ENCODE measurements at places on chromosomes 6 and 20.

GRCh38 chr6:2158596-2159271 is 86.7 kb downstream of the GMDS start:
- no peak for DNase-seq

DNA sequence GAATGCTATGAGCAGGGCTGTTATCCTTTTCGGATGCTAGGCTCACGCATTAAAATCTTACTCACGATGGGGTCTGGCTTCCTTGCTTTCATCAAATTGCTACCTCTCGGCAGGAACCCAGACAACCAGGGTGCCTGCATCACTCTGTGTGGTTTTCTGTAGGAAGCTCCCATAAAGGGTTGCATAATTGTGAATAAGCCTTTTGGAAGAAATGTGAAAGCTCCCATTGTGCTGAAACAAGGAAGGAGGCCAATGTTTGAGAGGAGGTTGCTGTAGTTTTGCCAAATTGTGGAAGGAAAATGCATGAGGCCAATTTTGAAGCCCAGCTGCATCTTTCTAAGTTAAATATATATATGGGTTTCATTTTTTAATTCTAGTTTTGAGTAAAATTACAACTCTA is 615.5 kb downstream of the C6orf118 start:
- no peak for DNase-seq

GRCh38 chr6:136922685-136923006 is 545 bp downstream of the SLC35D3 start:
- no peak for DNase-seq

DNA sequence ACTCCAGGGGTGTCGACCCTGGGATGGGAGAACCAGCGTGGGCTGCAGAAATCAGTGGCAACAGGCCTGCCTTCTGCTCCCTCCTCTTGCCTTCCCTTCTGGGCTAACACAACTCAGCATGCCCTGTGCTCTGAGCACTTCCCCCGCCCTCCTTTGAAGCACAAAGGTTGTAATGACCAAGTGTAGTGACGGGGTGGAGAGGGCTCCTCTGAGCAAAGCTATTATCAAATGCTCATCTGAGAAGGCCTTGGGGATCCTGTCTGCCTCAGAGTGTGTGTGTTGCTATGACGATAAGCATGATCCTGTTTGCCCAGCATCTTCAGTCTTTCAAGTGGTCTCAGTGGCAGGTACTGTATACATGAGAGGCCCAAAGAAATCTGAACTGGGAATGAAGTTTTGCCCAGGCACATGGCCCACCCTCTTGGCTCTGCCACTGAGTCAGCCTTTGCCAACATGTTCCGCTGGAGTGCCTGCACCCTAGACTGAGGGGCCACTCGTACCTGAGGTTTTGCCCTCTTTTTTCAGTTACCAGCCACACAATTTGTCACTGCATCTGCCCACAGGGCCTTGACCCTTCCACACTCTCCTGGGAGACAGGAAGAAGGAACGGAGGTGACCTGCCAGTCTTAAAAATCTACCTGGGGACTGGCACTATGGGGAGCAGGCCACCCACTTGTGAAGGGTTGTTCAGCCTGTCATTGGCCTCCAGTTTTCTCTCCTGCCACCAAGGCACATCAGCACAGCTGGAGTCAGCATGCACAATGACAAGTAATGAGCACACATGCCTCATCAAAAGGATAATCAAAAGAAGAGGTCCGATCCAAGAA is 74.5 kb downstream of the GFOD1 start:
- DNase-seq, result no peak

DNA sequence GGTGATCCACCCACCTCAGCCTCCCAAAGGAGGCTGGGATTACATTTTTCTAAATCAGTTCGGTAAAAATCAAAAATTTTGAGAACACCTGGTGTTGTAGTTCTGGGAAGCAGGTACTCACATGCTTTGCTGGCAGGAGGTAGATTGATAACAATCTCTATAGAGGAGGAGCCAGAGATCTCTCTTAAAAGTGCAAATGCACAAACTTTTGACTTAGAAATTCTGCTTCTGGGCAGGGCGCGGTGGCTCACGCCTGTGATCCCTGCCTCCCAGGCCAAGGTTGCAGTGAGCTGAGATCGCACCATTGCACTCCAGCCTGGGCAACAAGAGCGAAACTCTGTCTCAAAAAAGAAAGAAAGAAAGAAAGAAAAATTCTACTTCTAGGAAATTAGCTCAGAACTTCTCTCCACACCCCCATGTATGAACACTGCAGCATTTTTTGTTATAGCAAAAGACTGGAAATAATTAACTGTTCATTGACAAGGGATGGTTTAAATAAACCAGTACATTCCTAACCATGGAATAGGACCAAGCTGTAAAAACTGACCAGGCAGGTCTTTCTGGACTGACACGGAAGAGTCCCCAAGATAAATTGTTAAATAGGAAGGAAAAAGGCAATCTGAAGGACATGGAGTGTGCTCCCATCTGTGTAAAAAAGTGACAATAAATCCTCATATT is 14.4 kb upstream of the TRIB3 start:
- no peak for DNase-seq

DNA sequence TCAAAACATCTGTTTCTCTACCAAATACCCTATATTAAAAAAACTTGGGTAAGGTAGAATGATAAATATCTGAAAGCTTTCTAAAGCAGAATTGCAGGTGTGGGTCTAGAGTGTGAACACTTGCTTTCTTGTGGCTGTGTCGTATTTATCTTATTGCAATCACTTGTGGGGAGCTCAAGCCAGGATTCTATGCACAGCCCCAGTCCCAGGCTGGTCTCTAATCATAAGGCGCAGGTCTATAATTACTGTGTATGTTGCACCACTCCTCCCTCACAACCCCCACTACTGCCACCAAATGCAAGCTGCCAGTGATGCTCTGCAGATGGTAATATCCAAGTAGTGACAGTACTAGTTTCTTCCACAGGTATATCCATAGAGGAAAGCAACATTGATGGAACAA is 2.2 kb upstream of the E2F3 start:
- DNase-seq, result no peak

DNA sequence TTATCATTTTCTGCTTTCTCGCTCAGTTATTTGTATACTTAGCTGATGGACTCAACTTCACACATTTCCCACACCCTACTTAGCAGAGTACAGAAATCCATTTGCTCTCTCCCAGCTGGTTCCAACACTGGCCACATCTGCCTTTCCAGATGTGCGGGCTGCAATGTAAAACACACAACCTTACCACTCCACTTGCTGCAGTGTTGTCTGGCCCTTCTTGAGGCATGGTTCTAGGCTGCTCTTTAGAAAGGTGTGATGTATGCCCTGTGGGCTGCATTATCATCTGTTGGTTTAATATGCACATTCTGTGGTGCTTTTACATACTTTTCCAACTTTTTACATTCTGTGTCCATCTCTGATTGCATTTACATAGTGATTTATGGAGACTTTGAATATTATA is 56.5 kb downstream of the TRAF3IP2 start:
- no peak for DNase-seq

DNA sequence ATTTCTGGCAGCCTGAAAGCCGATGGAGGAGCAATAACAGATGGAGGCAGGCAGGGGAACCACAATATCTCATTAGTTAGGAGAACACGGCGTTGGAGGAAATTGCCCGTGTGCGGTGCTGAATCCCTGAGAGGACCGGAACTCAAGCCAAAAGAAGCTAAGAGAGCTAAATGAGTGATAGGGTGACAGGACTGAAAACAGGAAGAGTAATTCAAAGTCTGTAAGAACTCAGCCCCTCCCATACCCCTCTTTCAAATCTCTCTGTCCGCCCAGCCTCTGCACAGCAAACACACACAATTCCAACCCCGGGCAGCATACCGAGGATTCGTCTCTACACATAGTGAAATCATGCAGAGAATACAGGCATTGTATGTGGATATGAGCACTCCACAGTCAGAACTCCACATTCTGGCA is 2.6 kb upstream of the IPCEF1 start:
- peak; percentile 28 for DNase-seq

GRCh38 chr6:36752886-36753506 is 55.4 kb downstream of the RAB44 start:
- DNase-seq, result peak; percentile 81

DNA sequence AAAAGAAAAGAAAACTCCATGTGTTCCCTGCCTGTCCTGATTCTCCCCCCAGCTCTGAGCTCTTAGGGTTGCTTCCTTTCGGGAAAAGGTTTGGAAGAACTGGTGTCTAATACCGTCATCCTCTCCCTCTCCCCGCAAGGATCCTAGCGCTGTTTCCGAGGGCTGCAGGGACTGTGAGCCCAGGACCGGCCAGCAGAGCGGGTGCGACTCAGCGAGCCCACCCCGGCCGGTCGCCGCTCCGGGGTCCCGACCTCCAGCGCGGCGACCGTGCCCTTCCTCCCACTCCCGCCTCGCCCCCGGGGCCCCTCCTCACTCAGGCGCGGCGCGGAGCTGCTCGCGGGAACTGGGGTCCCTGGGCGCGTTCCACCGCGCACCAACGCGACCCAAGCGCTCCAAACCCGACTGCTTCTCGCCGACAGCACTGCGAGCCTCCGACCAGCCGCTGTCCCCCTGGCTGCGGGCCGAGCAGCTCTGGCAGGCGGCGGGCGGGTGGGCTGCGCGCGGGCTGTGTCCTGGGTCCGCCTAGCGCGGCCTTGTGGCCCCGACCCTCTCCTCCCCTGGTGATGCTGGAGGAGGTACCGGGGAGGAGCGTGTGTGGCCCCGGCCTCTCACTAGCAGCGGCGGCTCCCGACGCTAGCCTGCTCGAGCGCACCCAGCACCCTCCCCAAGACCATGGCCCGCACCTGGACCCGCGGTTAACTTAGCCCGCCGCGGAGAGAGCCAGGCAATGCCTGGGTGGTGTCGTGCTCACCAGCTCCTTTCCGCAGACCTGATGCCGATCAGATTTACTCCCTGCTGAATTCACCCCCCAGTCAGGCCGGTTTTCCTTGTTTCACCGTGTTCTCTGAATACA is at the start of gene PLA2G7:
TSS of gene PLA2G7 (minus strand) at position 509 of the 853 bp plus-strand sequence. CDS start 12,484 bp downstream, outside the sequence.
- peak; percentile 89 for DNase-seq

- DNase-seq, result no peak
Observed at GRCh38 chr6:67591910-67592309, 1043.2 kb upstream of the ADGRB3 start.

DNA sequence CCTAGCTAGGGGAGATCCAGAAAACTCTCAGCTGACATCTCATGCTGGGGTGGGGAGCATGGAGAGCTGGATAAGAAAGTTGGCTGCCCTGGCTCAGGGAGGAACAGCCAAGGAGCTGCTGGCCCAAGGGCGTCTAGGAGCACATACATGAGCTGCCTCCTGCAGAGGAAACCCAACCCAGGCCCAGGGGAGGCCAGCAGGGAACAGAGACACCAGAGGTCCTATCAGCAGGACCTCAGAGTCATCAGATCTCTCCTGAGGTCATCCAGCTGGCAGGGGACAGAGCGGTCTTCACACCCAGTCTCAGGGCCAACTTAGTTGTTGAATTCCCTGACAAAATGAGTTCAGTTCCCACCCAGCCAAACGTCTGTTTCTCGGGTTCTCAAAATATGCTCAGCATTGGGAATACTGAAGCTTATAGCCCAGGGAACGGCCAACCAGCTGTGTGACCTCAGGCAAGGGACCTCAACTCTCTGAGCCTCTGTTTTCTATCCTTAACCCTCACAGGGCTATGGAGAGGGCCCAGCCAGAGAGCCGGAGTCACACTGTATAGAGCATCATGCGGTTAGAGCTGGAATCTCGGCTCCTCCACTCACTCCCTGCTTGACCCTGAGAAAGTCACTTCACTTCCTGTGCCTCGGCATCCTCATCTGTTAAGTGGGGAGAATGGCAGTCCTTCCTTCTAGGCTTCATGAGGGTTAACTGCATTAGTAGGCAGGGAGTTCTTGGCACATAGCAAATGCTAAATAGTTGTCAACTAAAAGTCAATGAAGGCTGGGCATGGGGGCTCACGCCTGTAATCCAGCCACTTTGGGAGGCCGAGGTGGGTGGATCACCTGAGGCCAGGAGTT is 13.8 kb downstream of the ADA start:
- DNase-seq, result no peak

GRCh38 chr6:168996356-168996625 is 257.4 kb downstream of the THBS2 start:
- DNase-seq, result no peak

DNA sequence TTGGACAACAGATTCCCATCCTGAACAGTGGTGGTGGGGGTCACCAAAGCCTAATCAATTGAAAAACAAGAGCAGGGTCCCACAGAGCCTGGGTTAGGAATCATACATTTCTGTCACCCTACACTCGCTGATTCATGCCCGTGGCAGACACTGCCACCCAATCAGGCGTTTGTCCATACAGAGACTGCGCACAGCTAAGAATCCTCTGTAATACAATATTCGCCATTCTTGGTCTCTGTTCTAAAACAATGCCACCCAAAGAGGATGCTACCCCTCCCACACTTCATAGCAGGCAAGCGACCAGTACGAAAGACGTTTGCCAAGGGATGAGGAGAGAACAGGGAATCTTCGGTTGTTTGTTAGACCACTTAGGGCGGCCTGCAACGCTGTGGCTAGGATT is 28.1 kb upstream of the SLC22A23 start:
- no peak for DNase-seq

GRCh38 chr6:1136415-1136774 is 175.5 kb upstream of the FOXQ1 start:
- no peak for DNase-seq

DNA sequence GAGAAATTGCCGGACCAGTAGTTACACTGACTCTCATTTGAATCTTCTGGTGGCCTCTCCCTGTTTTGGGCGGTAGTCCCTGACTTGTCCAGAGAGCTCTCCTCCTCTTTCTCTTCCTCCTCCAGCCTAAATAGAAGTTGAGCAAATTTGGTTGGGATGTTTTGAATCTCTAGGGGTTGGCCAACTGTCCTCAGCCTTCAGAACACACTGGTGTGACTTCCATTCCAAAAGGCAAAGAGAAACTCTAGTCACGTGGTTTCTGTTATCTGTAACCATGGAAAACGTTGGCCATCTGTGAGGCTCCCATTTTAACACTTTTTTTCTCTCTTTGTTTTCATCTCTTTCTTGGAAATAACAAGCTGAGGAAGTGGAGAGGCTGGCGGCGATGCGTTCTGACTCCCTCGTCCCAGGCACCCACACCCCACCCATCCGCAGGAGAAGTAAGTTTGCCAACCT is 275.3 kb downstream of the TBC1D7 start:
- no peak for DNase-seq

GRCh38 chr6:73739096-73739495 is 43.1 kb downstream of the CD109 start:
- DNase-seq, result peak; percentile 74

- DNase-seq, result no peak
Observed at GRCh38 chr20:38531021-38531420, 50.0 kb upstream of the ADIG start.

- DNase-seq, result no peak
Observed at GRCh38 chr20:61902221-61902869, 163.3 kb downstream of the TAF4 start.

GRCh38 chr6:10221178-10221577 is 193.7 kb downstream of the TFAP2A start:
- no peak for DNase-seq
